ENCODE measurements at places on chromosomes 2 and 18.

GRCh38 chr2:151157000-151157735, 104.5 kb downstream of the RBM43 start:
- DNase-seq, result no peak

DNA sequence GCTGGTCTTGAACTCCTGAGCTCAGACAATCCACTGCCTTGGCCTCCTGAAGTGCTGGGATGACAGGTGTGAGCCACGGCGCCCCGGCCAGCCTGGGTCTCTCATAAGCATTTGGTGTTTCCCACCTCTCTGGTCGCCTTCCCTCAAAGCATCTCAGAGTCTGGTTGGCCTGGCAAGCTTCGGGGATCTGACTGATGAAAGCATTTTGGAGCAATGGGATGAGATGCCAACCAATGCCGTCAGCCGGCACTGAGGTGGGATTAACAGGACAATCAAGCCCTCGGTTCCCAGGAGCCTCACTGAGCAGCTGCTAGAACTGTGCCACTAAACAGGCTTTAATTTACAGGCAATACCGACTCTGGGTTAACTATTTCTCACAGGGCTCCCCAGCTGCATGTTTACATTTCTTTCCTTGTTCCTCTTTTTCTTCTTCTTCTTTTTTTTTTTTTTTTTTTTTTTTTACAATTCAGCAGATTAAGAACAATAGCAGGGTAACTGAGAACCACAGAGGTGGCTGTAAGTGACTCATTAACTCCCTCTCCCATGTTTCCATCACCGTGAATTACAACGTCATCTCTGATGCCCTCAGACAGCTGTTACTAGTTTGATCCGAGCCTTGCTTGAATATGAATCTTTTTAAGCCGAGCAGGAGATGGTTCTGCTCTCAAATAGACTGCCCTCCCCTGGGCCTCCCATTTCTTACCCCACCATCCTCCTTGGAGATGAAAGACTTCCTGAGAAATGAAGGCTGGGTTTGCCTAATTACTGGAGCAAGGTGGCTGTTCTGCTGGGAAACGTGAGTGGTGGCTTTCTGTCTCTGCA, 37.9 kb downstream of the ODC1 start:
- no peak for DNase-seq

GRCh38 chr2:117958186-117958585, 55.7 kb downstream of the CCDC93 start:
- DNase-seq, result no peak

DNA sequence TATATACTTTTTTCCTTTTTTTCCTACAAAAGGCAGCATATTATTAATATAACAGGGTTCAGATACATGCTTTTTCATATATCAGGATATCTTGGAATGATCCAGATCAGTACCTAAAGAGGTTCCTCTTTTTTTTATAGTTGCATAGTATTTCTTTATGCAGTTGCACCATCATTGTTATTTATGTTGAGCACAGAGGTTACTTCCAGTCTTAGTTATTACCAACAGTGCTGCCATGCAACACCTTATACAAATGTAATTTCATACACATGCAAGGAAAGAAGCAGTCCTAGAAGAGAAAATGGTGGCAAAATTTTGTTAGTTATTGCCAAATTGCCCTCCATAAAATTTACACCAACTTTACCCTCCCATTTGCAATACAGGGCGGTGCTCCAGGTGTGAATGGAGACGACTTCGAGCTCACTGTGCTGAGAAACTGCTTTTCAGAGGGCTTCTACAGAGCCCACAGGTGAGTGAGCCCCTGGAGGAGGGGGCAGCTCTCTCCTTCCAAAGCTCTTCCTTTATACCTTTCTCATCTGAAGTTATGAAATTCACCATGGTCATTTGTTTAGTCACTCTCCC, 30.0 kb upstream of the KCMF1 start:
- DNase-seq, result no peak

DNA sequence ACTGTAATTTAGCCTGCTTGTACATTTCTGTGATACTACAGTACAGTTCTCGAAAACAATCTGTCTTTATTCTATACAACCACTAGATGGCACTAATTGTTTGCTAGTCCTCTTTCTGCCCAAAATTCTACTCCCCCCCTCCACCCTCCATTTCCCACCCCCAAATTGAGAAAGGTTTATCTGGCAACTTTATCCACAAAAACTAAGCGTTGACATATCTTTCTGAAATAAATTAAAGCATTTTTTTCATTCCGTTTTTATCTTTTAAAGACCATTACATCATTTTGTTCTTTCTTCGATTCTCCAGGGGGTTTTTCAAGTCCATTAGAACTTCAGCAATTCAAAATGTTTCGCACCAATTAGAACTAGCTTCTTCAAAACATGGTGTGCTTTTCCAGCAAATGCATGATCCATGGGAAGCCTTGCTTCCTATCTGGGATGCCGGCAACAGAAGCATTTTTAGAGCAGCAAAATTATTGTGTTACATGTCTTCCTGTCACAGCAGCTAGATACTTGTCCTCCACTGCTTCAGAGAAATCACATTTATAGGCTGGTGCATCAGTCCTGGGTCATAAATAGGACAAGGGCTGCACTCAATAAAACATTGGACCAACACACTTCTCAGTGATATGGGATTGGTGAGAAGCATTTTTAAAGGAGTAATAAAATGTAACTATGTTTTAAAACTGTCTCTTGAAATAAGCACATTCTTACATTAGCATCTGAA, 241.3 kb downstream of the PAX3 start:
- DNase-seq, result no peak

DNA sequence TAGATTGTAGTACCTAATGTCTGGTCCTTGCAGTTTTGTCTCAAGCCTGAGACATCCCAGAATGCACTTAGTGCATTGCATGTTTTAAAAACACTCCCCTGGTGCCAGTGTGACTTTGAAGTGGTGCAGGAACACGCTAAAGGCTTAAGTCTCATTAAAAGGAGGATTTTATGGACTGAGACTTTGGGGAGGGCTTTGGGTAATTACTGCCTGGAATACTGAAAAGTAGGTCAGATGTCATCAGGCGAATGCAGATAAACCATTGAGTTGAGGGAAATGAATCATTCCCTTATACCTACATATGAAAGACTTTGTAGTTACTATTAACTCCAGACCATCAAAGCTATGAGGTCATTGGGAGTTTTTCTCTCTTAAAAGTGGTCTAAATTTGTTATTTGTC, 3.0 kb upstream of the OSBPL1A start:
- DNase-seq, result no peak

DNA sequence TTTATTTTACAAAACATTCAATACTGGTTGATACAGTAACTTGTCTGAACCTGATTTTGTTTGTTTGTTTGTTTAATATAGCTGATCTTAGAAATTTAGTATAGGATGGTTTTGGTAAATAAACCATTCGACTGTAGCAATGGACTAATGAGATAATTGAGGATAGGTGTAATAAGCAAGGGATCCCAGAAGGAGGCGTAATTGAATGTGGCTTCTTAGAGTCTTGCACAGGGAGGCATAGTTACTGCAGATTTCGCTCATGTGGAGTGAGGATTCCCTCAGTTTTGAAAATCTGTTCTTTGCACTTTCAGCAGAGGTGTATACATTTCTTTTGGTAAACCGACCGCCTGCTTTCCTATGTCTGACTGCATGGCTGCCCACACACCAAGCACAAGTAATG, 709.6 kb downstream of the SOCS6 start:
- DNase-seq, result no peak

GRCh38 chr2:120763508-120763907, 27.8 kb downstream of the GLI2 start:
- no peak for DNase-seq

DNA sequence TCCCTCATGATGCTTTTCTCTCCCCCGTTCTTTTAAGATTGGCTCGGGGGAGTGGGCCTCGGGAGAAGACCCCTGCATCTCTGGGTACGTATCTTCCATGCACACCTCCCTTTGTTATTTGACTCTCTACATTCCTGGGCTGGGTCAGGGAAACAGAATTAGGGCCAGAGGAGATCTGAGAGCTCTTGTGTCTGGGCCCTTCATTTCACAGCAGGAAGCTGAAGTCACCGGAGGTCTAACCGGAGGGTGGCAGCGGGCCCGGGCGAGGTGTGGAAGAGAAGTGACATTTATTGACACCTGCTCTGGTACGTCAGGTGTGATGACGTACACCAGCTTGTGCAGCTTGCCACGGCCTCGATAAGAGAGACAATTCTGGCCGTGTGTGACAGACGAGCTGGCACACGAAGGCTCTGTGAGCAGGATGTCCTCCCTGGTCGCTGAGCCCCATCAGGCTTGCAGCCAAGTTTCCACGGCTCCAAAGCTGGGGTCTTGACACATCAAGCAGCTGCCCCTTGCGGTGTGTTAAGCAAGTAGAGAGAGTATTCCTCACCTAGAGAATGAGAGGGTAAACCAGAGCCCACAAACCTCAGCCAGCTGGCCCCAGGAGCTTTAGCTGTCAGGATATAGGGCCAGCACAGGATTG, 30.4 kb downstream of the TOGARAM2 start:
- no peak for DNase-seq

DNA sequence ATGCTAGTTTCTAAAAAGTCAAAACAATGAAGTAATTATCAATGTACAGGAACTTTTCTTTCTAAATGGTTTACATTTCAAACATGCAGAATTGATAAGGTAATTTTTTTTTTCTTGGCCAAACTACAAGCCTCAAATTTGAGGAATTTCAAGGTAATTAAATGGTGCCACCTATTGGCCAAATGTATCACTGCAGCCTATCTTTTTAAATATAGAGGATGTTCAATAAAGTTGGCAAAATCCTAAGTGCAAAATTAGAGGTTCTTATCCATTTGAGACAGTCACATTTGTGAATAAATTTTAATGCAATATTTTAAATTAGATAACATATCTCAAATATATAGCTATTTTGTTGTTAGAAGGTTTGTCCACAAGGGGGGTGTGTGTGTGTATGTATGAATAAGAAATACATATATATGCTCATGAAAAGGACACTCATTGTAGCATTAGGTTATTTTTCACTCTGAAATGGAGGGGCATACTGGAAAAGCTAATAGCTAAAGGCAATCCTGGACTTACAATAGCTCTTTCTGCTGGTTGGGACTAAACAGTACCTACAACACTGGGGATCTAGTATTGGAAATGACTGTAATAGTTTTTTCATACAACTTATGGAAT, 26.2 kb downstream of the MMADHC start:
- no peak for DNase-seq

- no peak for DNase-seq
Observed at GRCh38 chr2:48719480-48720177, 35.9 kb downstream of the LHCGR start.

DNA sequence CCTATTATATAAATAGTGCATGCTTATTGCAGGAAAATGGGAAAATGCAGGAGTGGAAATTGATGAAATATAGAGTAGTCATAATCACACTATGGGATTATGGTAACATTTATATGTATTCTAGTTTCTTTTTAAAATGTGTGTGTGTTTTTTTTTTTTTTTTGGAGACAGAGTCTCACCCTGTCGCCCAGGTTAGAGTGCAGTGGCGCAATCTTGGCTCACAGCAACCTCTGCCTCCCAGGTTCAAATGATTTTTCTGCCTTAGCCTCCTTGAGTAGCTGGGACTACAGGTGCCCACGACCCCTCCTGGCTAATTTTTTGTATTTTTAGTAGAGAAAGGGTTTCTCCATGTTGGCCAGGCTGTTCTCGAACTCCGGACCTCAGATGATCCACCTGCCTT, 47.0 kb downstream of the BIRC6 start:
- no peak for DNase-seq

GRCh38 chr2:160305081-160305750, 105.1 kb upstream of the ITGB6 start:
- DNase-seq, result no peak

DNA sequence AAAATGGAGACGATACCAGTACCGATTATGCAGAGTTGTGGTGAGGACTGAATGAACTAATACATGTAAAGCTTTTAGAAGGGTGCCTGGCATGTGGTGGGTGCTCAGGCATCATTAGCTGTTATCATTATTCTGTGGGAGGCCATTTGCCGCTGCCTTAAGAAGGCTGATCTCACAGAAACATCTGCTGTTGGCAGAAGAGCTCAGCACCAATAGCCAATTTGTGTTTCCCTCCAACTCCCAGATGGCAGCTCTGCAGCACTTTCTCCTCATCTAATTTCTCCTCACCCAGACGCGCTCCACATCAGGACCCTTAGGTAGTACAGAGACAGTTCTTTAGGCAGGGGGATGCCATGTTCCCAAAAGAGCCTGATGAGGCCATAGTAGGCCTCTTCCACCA, 15.8 kb upstream of the CYP1B1 start:
- DNase-seq, result no peak

GRCh38 chr2:12759248-12759647, 42.5 kb downstream of the TRIB2 start:
- no peak for DNase-seq

GRCh38 chr2:135279209-135279608, 227.1 kb downstream of the RAB3GAP1 start:
- no peak for DNase-seq

- DNase-seq, result no peak
Observed at GRCh38 chr18:10979411-10979810, 170.0 kb downstream of the PIEZO2 start.

- no peak for DNase-seq
Observed at GRCh38 chr2:134836986-134837385, 1.4 kb upstream of the ACMSD start.

GRCh38 chr2:217722883-217723472, 279.8 kb downstream of the TNS1 start:
- no peak for DNase-seq

DNA sequence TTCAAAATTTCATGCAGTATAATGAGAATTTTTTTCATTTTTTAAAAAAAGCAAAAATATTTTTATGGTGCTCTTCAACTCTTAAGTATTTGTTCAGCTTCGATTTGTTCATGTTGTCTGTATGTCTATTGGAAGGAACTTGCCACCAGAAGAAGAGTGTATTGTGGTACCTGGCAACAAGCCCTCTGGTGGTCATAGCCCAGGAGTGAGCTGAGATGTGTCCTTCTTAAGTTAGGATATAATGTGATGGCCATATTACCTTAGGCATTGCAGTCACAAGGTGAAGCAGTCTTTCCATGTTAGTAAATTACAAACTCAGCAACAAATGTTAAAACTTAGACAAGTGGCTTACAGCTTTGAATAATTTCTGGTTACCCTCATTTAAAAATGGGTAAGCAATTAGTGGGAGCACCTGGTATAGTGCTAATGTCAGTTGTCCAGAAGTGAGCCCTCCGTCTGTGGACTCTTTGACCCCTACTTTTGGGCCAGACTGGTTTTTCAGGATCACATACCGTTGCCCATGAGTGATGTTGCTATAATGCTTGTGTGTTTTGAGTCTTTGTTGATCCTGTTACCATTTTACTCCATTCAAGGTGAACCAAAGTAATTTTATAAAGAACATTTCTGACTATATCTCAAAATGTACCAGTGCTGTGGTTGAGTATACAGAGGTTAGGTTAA, 57.4 kb downstream of the MYO1B start:
- DNase-seq, result no peak

- DNase-seq, result no peak
Observed at GRCh38 chr2:129231924-129232323, 747.5 kb upstream of the RAB6C start.

DNA sequence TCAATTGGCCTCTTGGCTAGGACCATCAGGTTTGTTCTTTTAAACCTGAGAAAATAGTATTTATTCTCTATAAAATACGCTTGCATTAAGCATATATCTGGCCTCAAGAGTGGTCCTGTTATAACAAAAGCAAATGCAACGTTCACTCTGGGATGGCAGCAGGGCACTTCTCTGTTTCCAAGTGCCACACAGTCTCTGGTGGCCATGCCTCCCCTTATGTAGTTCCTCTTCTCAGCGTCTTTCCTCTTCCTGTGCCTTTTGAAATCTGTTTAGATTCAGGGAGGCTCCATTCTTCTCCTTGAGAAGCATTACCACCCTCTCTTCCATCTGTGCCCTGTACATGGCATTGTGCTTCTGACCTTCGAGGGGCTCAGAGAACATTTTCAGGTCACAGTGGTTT, 51.9 kb downstream of the TSHZ1 start:
- no peak for DNase-seq
